MCF 10A (cell line): ENCODE measurements at places on chromosomes 1 and 21.
A peak's percentile ranks its signal among the peaks of the same experiment; 100 is the strongest.

- DNase-seq, result no peak
These were observed 38.6 kb downstream of the C21orf91 start for GRCh38 chr21:17780539-17780938.

DNA sequence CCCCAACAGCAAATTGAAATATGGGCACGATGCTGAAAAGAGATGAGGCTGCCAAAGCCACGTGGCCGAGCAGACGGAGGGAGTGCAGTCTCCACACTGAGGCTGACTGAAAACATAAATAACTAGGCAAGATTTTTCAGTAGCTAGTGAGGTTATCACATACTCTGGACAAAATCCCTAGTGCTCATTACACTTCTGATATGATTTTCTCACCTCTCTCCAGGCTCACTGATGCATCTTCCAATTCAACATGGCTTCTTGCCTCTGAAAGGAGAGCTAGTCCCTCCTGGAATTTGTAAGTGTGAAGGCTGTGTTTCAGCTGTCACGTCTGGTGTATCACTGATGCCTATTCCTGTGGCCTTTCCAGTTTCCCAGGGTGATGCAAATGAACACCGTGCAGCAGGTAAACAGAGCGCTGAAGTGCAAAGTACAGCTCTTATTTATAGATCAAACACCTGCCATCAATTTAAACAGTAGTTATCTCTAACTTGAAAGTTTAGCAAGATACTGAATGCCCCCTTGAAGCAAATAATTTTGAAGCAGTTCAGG, 656.1 kb downstream of the KIF26B start:
- no peak for DNase-seq

DNA sequence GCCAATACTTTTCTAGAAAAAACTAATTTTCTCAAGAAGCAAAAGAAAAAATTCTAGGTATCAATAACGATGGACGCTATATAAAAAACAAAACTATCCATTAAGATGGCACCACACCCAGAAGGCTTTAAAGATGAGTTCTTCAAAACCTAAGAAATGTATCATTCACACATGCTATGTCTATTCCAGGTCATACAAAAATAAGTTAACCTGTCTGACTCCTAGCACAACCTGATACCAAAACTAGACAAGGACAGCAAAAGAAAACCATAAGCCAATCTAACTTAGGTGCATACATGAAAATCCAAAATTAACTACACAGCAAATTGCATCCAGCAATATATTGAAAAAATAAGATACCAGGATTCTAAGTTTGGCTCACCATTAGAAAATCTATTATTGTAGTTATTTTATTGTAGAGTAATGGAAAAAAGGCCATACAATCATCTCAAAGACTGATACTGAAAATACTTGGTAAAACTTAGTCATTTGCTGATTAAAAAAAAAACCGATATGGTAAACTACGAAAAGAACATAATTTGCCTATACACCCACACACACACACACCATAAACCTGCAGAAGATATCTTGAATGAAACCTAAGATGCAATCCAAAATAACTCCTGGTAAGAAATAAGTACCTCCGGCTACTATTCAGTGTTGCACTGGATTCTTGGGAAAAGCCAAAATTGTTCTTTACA, 55.0 kb downstream of the TRAF5 start:
- DNase-seq, result no peak

- no peak for DNase-seq
These were observed 34.5 kb downstream of the NUAK2 start for GRCh38 chr1:205287076-205287475.

GRCh38 chr1:31771891-31772668, 7.9 kb upstream of the ADGRB2 start:
- DNase-seq, result no peak

- DNase-seq, result no peak
These were observed 30.5 kb upstream of the CCSAP start for GRCh38 chr1:229373395-229373794.

- no peak for DNase-seq
These were observed 7.4 kb downstream of the GPR137B start for GRCh38 chr1:236149696-236150228.

GRCh38 chr1:14565090-14565489, 33.4 kb upstream of the KAZN start:
- no peak for DNase-seq

DNA sequence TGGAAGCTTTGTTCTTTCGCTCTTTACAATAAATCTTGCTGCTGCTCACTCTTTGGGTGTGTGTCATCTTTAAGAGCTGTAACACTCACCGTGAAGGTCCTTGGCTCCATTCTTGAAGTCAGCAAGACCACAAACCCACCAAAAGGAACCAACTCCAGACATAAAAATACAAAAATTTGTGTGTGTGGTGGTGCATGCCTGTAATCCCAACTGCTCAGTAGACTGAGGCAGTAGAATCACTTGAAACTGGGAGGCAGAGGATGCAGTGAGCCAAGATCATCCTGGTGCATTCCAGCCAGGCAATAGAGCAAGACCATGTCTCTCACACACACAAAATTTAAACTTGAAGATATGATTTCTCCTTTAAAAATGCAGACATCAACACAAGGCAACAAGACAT, 1431.7 kb upstream of the B3GALT2 start:
- no peak for DNase-seq

DNA sequence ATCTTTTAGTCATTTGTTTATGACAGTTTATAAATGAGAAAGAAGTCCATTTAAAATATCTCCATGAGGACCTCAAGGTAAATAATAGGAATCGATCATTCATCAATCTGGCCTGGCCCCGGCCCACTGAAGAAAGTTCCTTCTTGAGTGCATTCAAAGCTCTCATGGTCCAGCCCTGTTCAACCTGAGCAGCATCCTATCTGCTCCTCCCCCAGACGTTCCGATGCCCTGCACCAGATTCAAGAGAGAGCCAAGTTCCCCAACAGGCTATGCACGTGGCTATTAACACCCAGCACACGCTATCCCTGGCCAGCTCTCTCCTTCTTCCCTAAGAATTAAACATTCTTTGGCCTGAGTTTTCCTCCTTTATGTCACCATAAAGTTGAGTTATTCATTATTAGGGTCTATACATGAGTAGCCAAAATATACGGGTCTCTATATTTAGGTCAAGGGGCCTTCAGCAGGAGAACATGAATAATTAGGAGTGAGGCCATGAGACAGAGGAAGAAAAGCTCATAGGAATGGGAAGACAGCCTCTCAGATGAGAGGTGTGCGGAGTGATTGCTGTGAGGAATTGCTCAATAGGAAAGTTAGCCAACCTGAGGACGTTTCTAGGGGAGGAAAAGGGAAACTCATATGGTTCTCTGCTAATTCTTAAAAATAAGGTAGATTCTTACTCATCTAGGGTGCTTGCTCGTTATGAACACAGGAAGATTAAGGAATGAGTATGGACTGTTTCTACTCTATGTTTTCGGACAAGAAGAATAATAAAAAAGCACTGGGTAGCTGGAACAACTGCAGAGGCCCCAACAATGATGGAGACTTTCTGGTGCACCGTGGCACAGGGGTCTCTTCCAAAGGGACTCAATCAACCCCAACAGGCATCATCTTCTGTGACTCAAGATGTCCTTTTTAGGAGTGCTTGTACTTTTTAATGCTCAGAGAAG, 23.6 kb downstream of the RUNX1 start:
- no peak for DNase-seq

DNA sequence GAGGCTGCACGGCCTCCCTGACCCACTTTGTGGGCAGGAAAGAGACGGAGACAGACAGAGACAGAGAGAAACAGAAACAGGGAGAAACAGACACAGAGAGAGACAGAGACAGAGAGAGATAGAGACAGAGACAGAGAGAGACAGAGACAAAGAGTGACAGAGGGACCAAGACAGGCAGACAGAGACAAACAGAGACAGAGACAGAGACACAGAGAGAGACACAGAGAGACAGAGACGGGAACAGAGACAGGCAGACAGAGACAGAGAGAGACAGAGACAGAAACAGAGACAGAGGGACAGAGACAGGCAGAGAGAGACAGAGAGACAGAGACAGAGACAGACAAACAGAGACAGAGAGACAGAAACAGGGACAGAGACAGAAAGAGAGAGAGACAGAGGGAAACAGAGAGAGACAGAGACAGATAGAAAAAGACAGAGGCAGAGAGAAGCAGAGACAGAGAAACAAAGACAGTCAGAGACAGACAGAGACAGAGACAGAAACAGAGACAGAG, 3.1 kb downstream of the COL6A1 start:
- no peak for DNase-seq

GRCh38 chr1:51733793-51734522, 117.1 kb downstream of the OSBPL9 start:
- no peak for DNase-seq

DNA sequence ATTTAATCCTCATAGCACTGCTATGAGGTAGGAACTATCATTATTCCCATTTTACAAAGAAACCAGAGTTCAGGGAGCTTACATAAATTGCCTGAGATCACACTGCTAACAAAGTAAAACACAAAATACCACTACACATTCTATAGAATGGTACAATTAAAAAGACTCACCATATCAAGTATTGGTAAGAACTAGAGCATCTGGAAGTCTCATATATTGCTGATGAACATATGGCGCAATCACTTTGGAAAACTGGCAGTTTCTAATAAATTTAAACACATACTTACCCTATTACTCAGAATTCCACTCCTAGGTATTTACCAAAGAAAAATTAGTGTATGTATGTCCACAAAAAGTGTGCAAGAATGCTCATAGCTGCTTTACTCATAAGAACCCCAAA, 261.5 kb downstream of the RRAGC start:
- DNase-seq, result no peak

DNA sequence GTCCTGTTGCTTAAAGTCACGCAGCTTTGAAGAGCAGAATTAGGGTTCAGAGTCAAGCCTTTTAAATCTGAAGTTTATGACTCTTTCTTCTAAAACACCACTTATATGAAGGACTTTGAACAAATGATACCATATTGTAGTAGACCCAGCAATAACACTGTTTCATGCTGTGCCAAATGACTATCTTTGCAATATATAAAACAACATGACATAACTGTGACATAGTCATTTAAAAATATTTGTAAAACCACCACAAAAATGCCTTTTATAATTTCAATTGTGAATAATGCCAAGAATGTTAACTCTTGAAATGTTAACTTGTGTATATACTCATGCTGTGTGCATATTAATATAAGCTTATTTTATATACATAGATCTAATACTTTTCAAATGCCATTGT, 452.1 kb upstream of the NEGR1 start:
- DNase-seq, result no peak

- no peak for DNase-seq
These were observed 418.8 kb downstream of the PTPRU start for GRCh38 chr1:29655145-29655544.

DNA sequence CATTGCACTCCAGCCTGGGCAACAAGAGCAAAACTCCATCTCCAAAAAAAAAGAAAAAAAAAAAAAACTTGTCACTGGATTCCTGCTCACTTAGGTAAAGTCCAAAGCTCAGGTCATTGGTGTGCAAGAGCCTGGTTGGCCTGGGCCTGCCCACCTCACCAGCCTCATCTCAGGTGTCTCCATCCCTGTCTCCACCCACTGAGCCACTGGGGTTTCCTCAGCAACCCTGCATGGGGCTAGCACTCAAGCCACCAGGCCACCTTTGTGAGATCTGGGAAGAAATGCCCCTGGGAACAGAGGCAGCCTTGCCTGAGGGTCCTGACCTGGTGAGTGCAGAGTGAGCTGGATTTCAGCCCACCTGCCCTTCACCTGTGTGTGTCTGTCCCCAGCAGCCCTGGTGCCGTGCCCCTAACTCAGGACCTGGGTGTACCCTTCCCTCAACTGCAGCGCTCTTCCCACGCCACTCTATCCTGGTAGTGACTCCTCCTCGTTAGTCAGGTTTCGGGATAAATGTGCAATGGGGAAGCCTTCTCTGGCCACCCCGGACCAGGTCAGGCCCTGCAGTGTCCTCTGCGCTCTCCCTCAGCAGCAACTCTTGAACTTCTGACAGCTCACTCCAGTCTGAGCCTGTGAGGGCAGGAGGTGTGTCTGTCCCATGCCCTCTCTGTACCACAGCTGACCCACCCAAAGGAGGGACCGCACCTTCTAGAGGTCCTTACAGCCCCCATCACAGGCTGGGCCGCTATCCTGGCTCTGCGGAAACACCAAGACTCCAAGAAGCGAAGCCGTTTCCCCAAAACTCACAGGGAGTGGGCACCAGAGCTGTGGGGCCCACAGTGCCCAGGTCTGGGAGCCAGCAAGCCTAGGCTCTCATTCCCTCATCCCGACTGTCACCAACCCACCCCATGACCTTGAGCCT, 3.3 kb downstream of the PDZK1IP1 start:
- DNase-seq, result no peak

DNA sequence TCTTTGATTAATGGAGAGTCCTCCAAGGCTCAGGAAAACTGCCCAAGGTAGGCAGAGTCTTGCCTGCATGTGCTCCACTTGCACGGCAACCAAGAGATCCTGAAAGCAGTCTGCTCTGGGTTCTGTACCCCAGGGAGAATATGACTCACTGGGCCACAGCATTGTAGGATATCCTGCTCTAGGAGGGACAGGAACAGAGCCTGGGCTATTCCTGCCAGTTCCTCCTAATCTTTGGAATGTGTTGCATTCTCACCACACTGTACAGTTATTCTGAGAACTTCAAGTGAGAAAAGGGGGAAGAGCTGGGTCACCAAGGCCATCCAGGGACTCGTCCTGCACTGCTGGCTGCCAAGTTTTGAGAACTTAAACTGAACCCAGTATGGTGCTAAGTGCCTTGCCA, 278.5 kb downstream of the MATN1 start:
- no peak for DNase-seq

- DNase-seq, result no peak
These were observed 20.8 kb downstream of the SCYL3 start for GRCh38 chr1:169872906-169873305.

DNA sequence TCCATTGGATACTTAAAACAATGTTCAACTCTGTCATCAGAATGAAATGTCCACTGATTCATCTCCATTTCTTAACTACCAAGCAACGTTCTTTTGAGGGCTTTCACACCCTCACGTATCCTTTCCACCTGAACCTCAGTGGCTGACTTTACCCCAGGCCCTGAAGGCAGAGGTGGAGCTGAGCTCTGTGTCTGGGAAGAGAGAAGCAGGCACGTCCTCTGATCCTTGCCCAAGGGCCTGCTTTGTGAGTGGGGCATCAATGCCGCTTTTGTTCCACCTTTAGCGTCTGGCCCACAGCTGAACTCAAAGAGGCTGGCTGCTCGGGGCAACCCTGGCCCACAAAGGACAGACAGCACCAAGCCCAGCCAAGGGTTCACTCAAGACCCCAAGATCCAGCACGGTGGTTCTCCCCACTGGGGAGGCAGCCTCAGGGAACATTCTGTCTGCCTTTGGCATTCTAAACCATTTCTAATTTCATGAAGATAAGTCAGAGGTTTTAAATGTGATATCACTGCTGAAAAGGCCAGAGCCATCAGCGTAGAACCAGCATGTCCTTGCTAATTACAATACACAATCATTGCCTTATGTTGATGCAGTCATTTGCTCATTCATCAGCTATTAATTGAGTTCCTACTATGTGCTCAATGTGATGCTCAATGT, 126.0 kb upstream of the UBE2U start:
- DNase-seq, result peak; percentile 47
